Aorta (tissue), 5 donors: ENCODE measurements at places on chromosomes 3 and 15. TPM values are rescaled to one million over a fixed set of nuclear protein-coding genes. Genes with fewer than 3 reads are reported as not detected.

DNA sequence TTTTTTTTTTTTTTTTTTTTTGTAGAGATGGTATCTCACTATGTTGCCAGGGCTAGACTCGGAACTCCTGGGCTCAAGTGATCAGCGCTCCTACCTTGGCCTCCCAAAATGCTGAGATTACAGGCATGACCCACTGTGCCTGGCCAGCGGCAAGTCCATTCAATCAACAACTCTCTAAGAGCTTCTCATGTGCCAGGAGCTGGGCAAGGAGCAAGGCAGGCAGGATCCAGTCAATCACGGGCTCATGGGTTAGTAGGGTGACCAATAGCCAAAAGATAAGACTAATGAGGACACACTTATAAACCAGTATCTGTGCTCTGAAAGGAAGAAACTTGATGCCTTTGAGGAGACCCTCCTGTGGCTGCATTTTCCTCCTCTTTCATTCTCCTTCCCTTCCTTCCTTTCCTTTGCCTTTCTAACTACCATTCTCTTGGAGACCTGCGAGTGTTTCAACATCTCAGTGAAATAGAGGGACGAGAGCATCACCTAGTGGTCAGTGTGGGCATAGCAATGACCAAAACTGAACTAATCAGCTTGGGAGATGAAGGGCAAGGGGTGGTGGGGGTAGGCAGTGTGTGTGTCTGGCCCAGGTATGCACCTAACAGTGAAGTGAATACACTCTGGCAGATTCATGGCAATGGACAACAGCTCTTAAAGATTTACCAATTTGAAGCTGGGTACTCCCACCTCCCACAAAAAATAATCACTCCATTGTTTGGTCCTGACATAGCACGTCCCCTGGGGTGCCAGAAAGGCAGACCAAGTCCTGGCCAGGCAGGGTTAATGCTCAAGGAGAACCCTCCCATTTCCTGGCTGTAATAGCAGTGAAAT, 6.3 kb downstream of the RPP25 start:
- no peak overlapping the region for H3K4me3 ChIP-seq
- H3K27ac ChIP-seq: no peak overlapping the region
- H3K36me3 ChIP-seq: no peaks in the 10 kb centered on the region
- H3K27me3 ChIP-seq: no peaks in the 10 kb centered on the region
- no peaks in the 10 kb centered on the region for H3K4me1 ChIP-seq

GRCh38 chr3:171802590-171802956, 7.7 kb downstream of the PLD1 start:
- H3K27me3 ChIP-seq: no peaks in the 10 kb centered on the region
- no peak overlapping the region for H3K4me3 ChIP-seq
- H3K4me1 ChIP-seq: peaks cover 2% of the 10 kb centered on the region
- DNase-seq: no peak
- H3K27ac ChIP-seq: no peak overlapping the region

- H3K4me3 ChIP-seq: no peak overlapping the region
- H3K27ac ChIP-seq: no peak overlapping the region
- H3K4me1 ChIP-seq: no peaks in the 10 kb centered on the region
- H3K27me3 ChIP-seq: peaks cover 1% of the 10 kb centered on the region
- no peak for DNase-seq
- H3K36me3 ChIP-seq: no peaks in the 10 kb centered on the region
Observed at GRCh38 chr3:177405191-177405672, 207.9 kb upstream of the TBL1XR1 start.

GRCh38 chr3:41900265-41900664, 61.6 kb downstream of the ULK4 start:
- DNase-seq: no peak
- H3K27ac ChIP-seq: no peak overlapping the region
- H3K4me1 ChIP-seq: no peaks in the 10 kb centered on the region
- no peaks in the 10 kb centered on the region for H3K36me3 ChIP-seq

DNA sequence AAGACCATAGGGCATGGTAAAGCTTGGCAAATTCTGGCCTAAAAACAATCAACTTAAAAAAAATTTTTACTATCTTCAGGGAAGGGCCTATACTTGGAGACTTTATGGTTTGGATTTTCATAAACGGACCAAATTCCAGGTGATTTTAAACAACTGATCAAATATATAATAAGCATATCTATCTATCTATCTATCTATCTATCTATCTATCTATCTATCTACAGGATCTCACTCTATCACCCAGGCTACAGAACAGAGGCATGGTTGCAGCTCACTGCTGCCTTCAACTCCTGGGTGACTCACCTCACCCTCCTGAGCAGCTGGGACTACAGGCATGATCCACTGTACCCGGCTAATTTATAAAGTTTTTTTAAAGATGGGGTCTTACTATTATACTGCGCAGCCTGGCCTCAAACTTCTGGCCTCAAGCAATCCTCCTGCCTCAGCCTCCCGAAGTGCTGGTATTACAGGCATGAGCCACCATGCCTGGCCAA, 6.7 kb downstream of the SPPL2A start:
- H3K4me1 ChIP-seq: no peaks in the 10 kb centered on the region
- no peaks in the 10 kb centered on the region for H3K36me3 ChIP-seq
- H3K27me3 ChIP-seq: no peaks in the 10 kb centered on the region
- DNase-seq: no peak
- no peak overlapping the region for H3K4me3 ChIP-seq

DNA sequence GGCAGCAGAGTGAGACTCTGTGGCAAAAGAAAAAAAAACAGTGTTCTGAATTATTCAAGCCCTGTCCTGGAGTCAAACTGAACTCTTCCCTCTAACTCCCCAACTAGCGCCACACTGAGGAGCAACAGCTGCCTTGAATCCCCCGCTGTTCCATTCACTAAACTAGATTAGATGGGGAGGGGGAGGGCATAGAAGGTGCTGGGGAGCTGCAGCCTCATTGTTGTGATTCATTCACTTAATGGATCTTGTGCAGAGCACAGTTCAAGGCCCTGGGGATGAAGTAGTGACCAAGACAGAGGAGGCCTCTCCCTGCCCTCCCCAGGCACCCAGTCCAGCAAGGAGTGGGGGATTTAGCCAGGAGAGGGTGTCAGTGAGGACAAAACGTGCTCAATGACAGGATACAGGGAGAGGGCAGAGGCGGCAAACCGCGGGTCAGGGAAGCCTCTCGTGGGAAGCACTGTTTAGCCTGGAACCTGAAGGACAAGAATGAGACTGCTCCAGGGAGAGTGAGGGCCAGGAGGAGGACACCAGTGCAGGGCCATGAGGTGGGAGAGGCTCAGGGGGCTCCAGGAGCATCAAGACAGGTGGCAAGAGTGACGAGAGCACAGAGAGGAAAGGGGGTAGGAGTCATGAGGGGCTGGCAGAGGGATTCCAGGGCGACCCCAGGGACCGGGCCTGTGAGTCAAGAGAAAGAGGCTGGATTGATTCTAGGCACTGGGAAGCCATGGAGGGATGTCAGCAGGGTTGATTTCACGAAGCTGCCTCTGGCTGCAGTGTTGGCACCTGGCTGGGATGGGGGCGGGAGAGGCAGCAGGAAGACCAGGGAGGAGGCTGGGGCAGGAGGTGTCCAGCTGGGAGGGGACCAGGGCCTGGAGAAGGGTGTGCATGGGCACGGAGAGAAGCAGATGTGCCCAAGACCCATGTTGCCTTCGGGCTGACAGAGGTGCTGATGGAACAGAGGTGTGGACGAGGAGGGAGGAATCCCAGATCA, 31.4 kb downstream of the ALS2CL start:
- no peak overlapping the region for H3K27ac ChIP-seq
- H3K4me1 ChIP-seq: no peaks in the 10 kb centered on the region
- H3K4me3 ChIP-seq: no peak overlapping the region
- no peaks in the 10 kb centered on the region for H3K36me3 ChIP-seq
- DNase-seq: no peak

Gene HSPBAP1
- total RNA-seq: 8.5 TPM

Gene FAH
- 19.3 TPM for total RNA-seq

Gene PIK3CA
- total RNA-seq: 39.1 TPM

Gene STAC
- total RNA-seq: 12.5 TPM

Gene ADCY5
- 72.7 TPM for total RNA-seq
